ENCODE measurements at places on chromosomes 4 and X.

- no peak for DNase-seq
Measured at GRCh38 chrX:119970574-119970973, 27.0 kb upstream of the NKAP start.

DNA sequence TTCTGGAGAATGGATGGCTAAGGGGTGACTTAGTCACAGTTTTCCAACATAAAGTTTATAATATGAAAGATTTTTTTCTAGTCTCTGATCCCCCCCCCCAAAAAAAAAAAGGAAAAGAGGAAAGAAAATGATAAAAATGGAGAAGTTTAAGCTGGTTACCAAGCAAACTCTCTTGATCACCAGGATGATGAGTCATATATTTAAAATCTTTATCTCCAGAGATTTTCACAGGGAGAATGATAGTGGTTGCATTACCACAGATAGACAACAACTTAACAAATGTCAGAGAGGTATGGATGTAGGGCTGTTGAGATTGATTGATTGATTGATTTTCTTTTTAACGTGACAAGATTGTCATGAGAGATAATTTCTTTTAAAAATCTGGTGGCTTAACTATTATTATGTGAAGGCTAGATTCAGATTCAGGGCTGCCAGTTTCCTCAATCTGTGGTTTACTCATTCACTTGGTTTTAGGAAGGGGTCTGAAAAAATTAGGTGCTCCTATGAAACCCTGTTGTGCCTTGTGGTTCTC, 13.3 kb upstream of the TEX13C start:
- DNase-seq: no peak

GRCh38 chr4:52877694-52878093, 15.6 kb downstream of the RASL11B start:
- DNase-seq: no peak

DNA sequence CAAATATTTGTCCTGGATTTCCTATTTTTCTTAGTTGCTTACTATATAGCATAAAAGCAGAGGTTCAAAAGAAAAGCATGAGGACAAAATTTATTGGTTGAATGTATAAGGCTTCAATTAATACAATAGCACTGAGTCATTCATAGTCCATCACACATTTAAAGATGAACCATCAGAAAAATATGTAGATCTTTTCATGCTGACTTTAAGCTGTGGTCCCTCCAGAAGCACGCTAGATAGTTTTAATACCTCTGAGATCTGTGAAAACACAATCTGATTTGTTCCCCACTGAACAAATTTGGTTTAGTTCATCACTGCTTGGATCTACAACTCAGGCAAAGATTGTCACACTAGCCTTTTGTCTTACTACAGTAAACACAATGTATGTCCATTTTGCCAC, 377.2 kb upstream of the ANXA10 start:
- DNase-seq: no peak

- no peak for DNase-seq
Measured at GRCh38 chr4:48539597-48539996, 49.5 kb downstream of the ZAR1 start.

- no peak for DNase-seq
Measured at GRCh38 chr4:79863333-79863732, 209.7 kb downstream of the ANTXR2 start.

DNA sequence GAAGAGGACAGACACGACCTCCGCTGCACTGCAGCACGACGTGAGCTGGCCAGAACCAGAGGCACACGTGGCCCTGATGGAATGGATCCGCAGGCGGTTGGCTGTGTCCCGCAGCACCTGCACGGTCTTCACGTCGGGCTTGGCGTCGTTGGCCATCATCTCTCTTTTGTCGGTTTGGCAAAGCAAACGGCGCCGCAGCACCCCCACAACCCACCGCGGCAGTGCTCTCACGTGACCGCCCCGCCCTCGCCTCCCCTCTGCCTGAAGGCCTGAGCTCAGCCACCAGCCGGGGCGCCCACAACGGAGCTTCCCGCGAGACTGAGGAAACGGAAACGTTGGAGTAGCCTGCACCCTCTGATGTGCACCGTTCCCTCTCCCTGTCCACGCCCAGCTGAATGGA, at the start of gene TKTL2:
TKTL2 (minus strand) TSS at position 179 of the 400 bp plus-strand sequence; CDS start at position 159, 20 bp downstream.
- no peak for DNase-seq

- no peak for DNase-seq
Measured at GRCh38 chrX:116409219-116409618, 27.2 kb upstream of the SLC6A14 start.

- no peak for DNase-seq
Measured at GRCh38 chrX:130261296-130261893, 7.3 kb downstream of the ZNF280C start.

Measured in dermis blood vessel endothelial cell (primary cell).